ENCODE measurements at places on chromosomes 2 and 18. TPM values are rescaled to one million over a fixed set of nuclear protein-coding genes. Genes with fewer than 3 reads are reported as not detected.

DNA sequence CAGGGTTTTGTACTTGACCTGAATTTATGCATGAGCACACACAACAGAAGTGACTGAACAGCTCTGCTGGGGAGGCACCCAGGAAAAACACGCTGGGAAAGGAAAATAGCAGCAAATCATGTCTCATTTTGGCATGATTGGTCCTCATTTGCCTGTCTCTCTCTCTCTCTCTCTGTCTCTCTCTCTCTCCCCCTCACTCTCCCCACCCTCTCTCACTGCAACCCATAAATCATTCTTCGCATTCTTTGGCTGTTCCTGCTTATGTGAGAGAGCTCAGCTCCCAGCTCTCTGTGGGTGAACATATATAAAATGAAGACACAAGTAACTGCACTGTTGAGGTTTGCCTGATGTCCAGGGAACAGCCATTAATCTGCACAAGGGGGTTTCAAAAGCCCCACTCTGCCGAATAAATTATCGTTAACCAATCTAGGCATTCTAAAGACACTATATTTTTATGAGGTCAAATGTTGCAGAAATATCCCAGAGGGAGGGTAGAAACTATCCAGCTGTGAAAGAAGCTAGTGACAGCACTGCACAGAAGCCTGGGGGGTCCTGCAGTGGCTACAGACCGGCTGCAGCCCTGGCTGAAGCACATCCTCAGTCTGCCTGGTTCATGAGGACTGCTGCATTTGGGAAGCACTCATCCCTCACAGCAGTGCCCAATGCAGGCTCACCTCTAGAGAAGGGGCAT lies 260.3 kb downstream of the AFF3 start:
- peaks cover 94% of the 10 kb centered on the region for H3K4me1 ChIP-seq
- peak overlapping the region; percentile 89 for H3K27ac ChIP-seq
- peak overlapping the region; percentile 48 for H3K4me3 ChIP-seq

- H3K27me3 ChIP-seq: no peaks in the 10 kb centered on the region
- no peak overlapping the region for H3K27ac ChIP-seq
- no peak overlapping the region for H3K4me3 ChIP-seq
- no peaks in the 10 kb centered on the region for H3K36me3 ChIP-seq
- no peak for DNase-seq
These were observed 174.8 kb downstream of the EN1 start for GRCh38 chr2:118672571-118673158.

The RAB10 gene
- 150 TPM for total RNA-seq

DNA sequence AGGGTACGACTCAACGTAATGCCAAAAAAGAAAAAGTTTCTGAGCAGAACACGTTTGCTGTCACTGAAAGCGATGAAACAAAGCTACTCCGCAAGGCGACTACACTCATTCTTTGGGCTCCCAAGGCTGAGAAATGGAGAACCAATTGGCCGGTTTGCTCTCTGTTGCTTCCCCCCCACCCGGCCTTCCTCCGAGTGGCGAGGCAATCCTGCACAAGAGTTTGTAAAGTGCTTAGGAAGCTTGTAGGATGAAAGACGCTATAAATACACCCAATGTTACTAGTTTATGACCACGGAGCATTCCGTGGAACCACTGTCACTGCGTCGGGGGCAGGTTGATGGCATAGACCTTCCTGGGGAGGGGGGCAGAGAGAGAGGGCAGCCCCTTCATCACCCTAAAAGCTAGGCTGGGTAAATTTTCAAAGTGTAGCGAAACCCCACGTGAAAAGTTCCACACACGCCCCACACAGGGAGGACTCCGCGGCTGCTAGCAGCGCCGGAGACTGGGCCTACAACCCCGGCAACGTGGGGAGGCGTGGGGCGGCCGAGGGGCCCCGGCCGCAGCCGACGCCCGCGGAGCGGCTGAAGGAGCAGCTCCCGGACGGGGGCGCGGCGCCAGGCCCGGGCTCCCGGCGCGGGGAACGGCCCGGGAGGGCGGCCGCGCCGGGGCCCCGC lies 915 bp downstream of the CUL3 start:
- H3K27me3 ChIP-seq: no peaks in the 10 kb centered on the region
- DNase-seq: no peak
- peak overlapping the region; percentile 94 for H3K27ac ChIP-seq
- peaks cover 2% of the 10 kb centered on the region for H3K36me3 ChIP-seq
- H3K4me1 ChIP-seq: peaks cover 43% of the 10 kb centered on the region
- peak overlapping the region; percentile 95 for H3K4me3 ChIP-seq

GRCh38 chr2:241258505-241259280 lies 56.8 kb downstream of the HDLBP start:
- H3K4me1 ChIP-seq: peaks cover 9% of the 10 kb centered on the region
- H3K36me3 ChIP-seq: peaks cover 57% of the 10 kb centered on the region
- H3K27me3 ChIP-seq: no peaks in the 10 kb centered on the region
- no peak overlapping the region for H3K4me3 ChIP-seq

- H3K4me1 ChIP-seq: peaks cover 75% of the 10 kb centered on the region
- no peaks in the 10 kb centered on the region for H3K27me3 ChIP-seq
- no peaks in the 10 kb centered on the region for H3K36me3 ChIP-seq
- DNase-seq: no peak
These were observed 16.5 kb upstream of the SLC20A1 start for GRCh38 chr2:112629224-112629623.

DNA sequence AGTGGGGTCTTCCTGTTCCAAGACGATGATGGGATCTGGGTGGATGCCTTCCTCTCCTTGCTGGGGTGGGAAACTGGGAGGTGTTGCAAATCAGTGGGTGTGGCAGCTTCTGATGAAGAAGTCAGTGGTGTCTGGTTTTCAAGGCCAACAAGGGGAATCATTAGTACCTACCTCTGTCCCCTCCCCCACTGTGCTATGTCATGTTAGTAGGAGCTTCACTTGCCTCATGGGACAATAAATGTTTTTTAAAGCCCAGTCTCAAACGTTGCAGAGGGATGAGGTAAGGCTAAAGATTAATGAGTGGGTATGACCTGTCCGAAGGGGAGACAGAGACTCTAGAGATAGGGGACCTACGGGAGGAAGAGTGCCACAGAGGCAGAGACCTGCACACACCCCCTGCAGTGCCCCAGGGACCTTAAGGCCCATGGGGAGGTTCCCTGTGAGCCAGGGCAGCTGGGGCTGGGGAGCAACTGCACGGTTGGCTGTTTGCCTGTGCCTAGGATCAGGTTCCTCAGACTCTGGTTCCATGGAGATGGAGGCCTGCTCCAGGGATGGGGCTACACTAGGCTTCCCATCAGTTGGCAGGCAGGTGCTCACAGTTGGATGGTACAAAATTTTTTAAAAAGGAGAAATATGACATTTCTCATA lies 37.8 kb upstream of the SLC1A4 start:
- no peak overlapping the region for H3K4me3 ChIP-seq
- H3K36me3 ChIP-seq: no peaks in the 10 kb centered on the region
- peaks cover 35% of the 10 kb centered on the region for H3K4me1 ChIP-seq
- H3K27me3 ChIP-seq: no peaks in the 10 kb centered on the region
- H3K27ac ChIP-seq: no peak overlapping the region
- no peak for DNase-seq

DNA sequence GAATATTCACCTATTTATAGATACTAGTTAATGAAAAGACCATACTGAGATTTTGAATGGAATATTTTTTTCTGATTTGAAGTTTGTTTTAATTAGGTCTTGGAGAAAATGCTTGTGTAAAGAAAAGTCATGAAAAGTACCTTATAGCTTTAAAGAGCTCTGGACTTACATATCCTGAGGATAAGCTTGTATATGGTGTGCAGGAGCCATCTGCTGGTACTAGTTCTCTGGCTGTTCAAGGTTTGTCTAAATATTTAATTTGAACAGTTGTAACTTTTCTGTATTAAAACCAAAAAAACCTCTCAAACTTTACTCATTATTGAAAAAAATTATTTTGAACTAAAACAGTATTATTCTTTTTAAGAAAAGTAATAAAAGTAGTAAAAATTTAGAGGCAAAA lies 50.1 kb downstream of the UBR3 start:
- no peak overlapping the region for H3K4me3 ChIP-seq
- no peak overlapping the region for H3K27ac ChIP-seq
- H3K27me3 ChIP-seq: no peaks in the 10 kb centered on the region
- H3K4me1 ChIP-seq: no peaks in the 10 kb centered on the region
- no peak for DNase-seq

The CNGA3 gene
- not detected for total RNA-seq

The SKOR2 gene
- not detected for total RNA-seq

DNA sequence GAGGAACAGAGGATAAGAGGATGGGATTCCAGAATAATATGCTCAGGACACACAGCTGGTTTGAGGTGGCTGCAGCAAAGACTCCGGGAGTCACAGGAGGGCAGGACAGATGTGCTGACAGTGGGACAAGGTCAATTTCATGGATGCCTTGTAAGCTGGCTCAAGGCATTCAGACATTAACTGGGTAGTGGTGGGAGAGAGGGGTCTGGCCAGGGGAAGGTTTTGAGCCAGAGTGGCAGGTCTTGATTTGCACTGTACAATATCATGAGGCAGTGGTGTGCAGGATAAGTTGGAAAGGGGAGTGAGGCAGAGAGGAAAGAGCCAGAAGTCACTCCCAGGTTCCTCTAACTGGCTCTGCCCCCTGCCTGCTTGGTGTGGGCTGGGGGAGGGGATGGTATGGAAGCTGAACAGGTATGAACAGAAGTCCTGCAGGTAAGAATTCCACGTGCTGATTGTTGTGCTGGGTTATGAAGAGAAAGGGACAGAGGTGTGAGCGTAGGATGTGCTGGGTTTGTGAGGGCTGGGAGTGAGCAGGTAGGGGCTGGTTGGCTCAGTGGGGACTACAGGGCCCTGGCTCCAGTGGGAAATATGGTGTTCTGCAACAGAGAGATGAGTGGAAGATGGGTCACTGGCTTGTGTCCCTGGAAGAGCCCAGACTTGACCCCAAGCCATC lies 141.7 kb upstream of the COPS8 start:
- no peak overlapping the region for H3K4me3 ChIP-seq
- peaks cover 29% of the 10 kb centered on the region for H3K27me3 ChIP-seq
- DNase-seq: peak; percentile 62
- H3K4me1 ChIP-seq: no peaks in the 10 kb centered on the region

DNA sequence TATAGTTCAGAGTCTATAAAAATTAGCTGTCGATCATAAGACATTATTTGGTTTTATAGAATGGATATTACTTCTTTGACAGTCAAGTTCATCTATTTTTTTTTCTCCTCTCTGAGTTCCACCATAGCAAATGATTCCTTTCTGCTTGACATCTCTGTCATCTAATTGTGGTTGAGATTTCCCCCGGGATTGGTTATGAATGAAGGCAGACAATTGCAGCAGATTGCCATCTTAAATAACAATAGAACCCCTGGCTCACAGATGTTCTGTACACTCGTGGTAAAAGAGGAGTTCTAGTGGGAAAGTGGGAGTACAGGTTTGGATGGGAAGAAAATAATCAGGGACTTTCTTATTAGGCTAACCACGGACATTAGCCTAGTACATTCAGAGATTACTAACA lies 292.1 kb upstream of the NRXN1 start:
- DNase-seq: no peak
- no peaks in the 10 kb centered on the region for H3K36me3 ChIP-seq
- H3K27me3 ChIP-seq: no peaks in the 10 kb centered on the region
- H3K27ac ChIP-seq: no peak overlapping the region

DNA sequence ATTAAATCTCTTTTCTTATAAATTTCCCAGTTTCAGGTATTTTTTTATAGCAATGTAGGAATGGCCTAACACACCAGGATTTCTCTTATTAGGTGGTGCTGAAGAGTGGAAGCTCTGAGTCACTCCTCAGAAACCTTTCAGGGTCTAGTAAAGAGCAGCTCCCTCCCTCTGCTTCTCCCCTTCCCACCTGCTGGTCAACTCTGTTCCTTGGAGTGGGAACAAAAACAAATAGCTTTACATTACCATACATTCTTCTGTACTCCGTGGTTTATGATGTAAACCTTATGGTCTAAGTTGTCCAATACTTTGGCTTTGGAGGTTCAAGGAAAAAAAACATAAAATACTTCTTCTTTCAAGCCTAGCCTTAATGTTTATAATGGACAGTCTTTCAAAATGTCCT lies 2.7 kb upstream of the IL1R1 start:
- peaks cover 4% of the 10 kb centered on the region for H3K36me3 ChIP-seq
- H3K4me1 ChIP-seq: peaks cover 56% of the 10 kb centered on the region
- H3K27me3 ChIP-seq: no peaks in the 10 kb centered on the region
- H3K27ac ChIP-seq: peak overlapping the region; percentile 90
- no peak for DNase-seq

The ANKRD62 gene
- total RNA-seq: not detected

The AKAIN1 gene
- total RNA-seq: not detected

The ASAP2 gene
- total RNA-seq: 91.0 TPM

GRCh38 chr2:23453836-23454460 lies 69.0 kb downstream of the KLHL29 start:
- H3K36me3 ChIP-seq: no peaks in the 10 kb centered on the region
- H3K4me3 ChIP-seq: no peak overlapping the region
- no peak for DNase-seq
- peaks cover 4% of the 10 kb centered on the region for H3K27me3 ChIP-seq
- peaks cover 17% of the 10 kb centered on the region for H3K4me1 ChIP-seq

DNA sequence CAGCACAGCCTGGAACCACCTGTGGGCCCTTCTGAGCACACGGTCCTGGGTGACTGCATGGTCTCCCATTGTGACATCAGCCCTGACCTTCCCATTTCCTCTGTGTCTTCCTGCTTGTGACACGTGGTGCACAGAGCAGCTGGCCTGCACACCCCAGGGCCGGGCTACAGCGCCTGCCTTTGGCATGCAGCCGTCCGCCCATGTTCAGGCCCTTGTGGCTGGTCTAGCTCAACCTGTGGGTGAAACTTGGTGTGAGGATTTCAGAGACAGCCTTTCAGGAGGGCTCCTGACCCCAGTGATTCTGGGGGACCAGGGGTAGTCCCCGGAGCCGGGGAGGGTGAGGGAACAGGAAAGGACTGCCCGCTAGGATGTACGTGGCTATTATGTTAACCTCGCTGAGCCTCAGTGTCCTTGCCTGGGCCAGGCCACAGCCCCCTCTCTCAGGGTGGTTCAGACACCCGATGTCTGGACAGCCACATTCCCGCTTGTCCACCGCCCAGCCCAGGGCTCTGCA lies 284.8 kb upstream of the HS6ST1 start:
- H3K27me3 ChIP-seq: no peaks in the 10 kb centered on the region
- peaks cover 14% of the 10 kb centered on the region for H3K4me1 ChIP-seq
- no peak for DNase-seq
- H3K36me3 ChIP-seq: no peaks in the 10 kb centered on the region
- H3K4me3 ChIP-seq: no peak overlapping the region
- H3K27ac ChIP-seq: no peak overlapping the region

The CHST9 gene
- total RNA-seq: 0.18 TPM

The SERPINB10 gene
- not detected for total RNA-seq

Data from osteocyte (in vitro differentiated cells).